Left kidney (tissue), 8 donors: ENCODE measurements at places on chromosomes 3 and 15. TPM values are rescaled to one million over a fixed set of nuclear protein-coding genes. Genes with fewer than 3 reads are reported as not detected.
A peak's percentile ranks its signal among the peaks of the same experiment; 100 is the strongest.

GRCh38 chr3:131608296-131608695, 105.5 kb upstream of the MRPL3 start:
- no peak for DNase-seq

CHRD gene
- polyA plus RNA-seq: 10.6 TPM

DNA sequence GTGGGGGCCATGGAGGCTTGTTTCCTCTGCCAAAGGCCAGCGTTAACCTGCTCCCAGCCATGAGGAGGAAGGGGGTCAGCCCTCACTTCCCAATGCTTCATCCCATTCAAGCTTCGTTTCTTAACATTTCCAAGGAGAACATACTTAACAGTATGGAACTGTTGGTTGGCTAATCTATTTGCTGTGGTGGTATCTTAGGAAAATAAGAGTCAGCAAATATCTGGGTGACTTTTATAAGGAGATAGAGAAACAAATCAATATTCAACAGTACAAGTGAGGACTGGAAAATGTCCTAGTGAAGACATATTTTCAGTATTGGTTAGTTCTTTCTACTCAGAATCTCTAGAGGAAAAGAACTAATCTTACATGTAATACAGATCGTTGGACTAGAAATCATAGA, 223.8 kb upstream of the ARRDC4 start:
- no peak for DNase-seq

DNA sequence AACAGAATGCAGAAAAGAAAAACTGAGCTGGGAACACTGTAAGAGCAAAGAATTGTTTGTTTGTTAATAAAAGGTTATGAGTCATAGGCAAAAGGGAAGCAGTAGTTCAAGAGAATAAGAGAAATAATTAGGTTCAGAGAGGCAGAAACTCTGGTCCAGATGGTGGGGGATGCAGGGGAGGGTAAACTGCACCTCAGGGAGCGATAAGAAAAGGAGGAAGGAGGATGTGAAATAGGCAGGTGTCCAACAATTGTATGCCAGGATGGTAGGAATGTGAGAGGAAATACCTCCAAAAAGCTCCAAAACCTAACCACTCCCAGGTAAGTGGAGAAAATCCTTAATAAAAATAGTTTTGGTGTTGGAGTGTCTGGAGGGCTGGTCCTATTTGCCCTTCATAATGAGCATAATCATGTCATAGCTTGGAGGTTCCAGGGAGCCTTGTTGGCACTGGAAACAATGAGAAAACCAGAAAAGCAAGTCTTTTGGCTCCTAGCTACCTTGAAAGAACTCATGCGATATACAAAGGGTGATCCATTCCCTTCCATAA, 405.4 kb upstream of the TBL1XR1 start:
- DNase-seq: no peak

DNA sequence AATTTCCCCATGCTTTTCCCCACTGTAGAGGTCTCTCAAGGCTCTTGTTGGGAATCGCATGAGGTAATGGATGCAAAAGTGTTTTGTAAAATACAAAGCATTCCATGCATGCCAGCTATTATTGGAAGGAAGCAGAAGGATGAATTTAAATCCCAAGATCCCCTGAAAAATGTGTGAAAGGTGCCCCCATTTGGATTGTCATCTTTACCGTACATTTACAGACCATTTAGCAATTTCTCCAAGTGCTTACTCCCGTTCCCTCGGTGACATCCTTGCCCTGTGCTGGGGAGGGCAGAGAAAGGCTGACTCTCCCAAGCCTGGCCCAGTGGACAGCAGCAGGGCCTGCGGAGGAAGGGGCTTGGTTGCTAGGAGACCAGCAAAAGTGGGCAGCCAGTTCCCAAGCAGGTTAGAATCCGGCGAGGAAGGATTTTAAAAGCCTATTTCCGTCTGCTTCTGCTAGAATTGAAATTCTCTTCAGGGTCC, 31.1 kb upstream of the NEO1 start:
- peak; percentile 10 for DNase-seq
